Stimulated activated naive CD8-positive, alpha-beta T cell treated with anti-CD3 and anti-CD28 coated beads, Interleukin-15, Interleukin-2, amounts not matched to agents 100 U/mL and 50 U/mL, for 24 hours (primary cell): ENCODE measurements at places on chromosomes 11 and 22.

GRCh38 chr22:50016308-50016987 lies 3.9 kb upstream of the IL17REL start:
- peak; percentile 12 for DNase-seq

DNA sequence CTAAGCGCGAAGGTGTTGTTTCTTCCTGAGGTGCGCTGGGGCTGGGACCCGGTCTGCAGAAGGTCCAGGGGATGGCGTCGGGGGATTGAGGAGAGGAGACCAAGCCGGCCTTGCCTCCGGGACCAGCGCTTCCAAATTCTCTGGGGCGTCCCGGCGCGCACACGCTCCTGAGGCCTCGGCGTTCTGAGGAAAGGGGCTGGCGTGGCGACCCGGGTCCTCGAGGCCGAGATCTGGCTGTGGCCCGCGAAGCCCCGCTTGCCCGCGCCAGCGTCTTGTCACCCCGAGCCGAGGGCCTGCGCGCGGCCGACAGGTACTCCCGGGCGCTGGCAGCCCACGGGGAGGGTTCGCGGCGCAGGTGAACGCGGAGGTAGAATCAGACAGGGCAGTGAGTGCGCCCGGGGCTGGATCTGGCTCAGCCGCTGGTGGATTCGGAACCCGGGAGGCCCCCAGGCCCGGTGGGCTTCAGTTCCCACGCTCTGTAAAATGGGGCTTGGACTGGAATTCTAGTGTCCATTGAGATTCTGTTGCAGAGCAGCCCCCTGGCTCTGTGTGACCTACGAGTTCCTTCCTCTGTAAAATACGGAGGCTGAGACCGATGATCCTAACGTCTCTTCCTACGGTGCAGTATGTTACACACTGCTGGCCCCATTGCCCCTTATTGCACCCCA lies 14.7 kb downstream of the SSH3 start:
- DNase-seq: no peak

DNA sequence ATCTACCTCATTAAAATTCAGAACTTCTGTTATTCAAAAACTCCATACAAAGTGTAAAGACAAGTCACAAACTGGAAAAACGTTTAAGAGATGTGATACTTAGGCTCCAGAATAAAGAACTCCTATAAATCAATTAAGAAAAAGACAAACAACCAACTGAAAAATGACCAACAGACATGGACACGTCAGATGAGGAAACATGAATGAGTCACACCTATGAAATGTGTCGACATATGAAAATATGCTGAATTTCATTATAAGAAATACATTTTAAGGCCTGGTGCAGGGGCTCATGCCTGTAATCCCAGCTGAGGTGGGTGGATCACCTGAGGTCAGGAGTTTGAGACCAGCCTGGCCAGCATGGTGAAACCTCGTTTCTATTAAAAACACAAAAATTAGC lies 78.7 kb downstream of the ENTHD1 start:
- DNase-seq: no peak

GRCh38 chr11:119932828-119933562 lies 204.0 kb upstream of the NECTIN1 start:
- DNase-seq: no peak
